ENCODE measurements at places on chromosomes 7 and 10.
A peak's percentile ranks its signal among the peaks of the same experiment; 100 is the strongest.

GRCh38 chr10:93622942-93623341, 10.6 kb downstream of the PDE6C start:
- DNase-seq = no peak

GRCh38 chr10:3482200-3482993, 302.6 kb downstream of the KLF6 start:
- DNase-seq = peak; percentile 97

- DNase-seq = no peak
These were observed 27.8 kb upstream of the WDFY4 start for GRCh38 chr10:48656914-48657305.

GRCh38 chr7:67894746-67895145, 898.1 kb downstream of the TYW1 start:
- DNase-seq = no peak

- DNase-seq = no peak
These were observed 45.0 kb downstream of the PALD1 start for GRCh38 chr10:70523549-70523948.

DNA sequence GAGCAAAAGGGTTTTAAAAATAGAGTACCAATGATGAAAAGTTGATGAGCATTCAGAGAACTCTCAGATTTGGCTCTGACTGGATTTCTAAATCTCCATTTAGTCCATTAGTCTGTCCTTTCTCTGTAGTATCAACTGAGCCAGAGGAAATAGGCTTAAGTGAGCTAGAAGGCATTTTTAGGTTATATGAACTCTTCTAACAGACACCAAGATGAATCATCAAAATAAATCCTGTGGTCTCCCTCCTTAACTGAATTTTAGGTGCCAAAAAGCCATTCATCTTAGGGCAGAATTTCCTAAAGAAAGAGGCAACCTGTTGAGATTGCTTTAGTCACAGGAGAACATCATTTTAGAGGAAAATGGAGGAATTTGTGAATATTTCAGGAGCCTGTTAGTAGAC, 305.1 kb downstream of the AUTS2 start:
- no peak for DNase-seq

- DNase-seq = no peak
These were observed 87.7 kb downstream of the GFRA1 start for GRCh38 chr10:116185199-116185867.

DNA sequence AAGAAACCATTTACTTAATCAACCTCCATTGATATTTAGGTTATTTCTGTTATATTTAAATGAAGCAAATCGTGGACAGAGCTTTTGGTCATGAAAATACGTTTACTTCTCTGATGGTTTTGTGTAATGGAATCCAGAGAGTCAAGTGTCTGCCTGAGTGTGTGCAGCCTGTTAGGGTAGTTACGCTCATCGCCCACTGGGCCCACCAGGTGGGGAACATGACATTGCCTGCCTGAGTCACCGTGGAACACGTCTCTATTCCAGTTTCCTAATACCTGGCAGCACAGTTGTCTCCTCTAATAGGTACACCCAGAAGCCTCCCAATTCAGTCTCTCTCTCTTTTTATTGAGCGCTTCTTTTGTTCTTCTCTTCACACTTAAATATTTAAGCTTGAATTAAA, 91.0 kb downstream of the ADCY1 start:
- no peak for DNase-seq

GRCh38 chr10:79378383-79378646, 31.0 kb downstream of the PPIF start:
- no peak for DNase-seq

- no peak for DNase-seq
These were observed 6.5 kb upstream of the ERLIN1 start for GRCh38 chr10:100192350-100192749.

GRCh38 chr10:73093922-73094850, 2.5 kb downstream of the P4HA1 start:
- DNase-seq = no peak

- no peak for DNase-seq
These were observed 153.3 kb downstream of the WDR37 start for GRCh38 chr10:1209355-1209979.

GRCh38 chr7:70649323-70649722, 482.6 kb upstream of the GALNT17 start:
- no peak for DNase-seq

DNA sequence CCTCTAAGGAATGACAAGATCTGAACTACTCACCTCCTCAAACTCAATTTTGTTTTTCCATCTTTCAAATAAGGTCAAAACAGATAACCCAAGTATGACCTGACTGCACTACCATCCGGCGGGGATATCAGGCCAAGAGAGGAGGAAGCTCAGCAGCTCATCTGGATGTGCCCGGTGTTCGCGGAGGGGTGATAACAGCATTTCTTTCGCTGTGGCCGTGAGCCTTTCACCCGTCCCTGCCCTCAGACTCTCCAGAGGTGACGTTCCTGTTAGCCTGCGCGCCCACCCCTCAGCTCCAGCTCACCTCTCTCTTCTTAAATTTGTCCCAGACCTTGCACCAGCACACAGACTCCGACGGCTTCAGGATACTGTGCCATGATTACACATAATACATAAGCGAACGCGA, 526 bp downstream of the ZNF248 start:
- DNase-seq = no peak

GRCh38 chr7:2979201-2979631, 64.5 kb downstream of the CARD11 start:
- DNase-seq = no peak

GRCh38 chr7:79282070-79282694, 171.3 kb downstream of the MAGI2 start:
- DNase-seq = no peak

DNA sequence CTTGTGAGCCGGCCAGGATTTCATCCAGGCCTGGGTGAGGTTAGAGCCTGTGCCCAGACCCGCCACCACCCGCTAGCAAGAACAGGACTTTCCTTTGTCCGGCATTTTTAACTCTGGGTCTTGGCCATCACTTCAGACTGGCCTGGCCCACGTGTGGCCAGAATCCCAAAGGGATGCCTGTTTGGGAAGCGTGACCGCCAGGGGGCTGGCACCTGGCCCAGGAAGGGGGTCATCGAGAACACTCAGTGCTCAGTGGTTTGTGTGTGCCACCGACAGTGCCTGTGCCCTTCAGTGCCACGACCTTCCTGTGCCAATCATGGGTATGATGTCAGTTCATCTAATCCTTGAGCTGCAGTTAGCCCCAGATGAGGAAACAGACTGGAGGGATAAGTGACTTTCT, 85.0 kb downstream of the ZMIZ1 start:
- no peak for DNase-seq

DNA sequence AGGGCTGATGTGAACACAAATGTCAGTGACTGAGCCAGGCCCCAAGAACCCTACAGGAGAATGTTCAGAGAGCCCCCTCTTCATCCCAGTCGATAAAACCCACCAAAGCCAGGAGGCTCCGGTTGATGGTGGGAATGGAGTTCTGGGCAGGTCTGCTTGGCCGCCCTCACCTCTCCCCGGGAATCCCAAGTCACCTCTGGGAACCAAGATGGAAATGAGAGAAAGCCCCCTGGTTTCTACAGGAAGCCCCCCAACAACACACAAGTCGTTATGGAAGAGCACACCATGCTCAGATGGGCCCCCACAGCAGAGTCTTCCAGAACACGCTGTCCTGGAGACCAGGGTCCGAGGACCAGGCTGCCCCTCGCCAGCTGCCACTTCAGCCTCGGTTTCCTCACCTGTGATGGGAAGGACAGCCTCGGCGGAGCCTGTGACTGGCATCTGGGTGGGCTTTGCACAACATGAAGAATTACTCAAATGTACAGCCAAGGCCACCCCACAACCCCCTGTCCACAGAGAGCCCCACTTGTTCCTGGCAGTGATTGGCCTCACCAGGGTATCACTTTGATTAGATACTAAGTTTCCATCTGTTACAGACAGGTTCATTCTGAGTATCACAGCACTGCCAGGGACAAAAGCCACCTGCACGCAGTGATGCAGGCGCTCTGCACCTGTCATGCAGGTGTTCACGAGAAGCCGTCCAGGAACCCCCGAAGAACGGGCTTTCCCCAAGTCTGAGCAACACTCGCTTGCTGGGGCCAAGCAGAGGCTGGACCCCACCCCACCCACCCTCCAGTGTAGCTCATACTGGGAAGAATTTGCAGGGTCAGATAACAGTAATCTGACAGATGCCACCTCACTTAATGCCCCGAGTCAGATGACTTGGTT, 57.6 kb downstream of the MKI67 start:
- no peak for DNase-seq

GRCh38 chr7:2527505-2528467, 8.2 kb downstream of the LFNG start:
- no peak for DNase-seq

- DNase-seq = no peak
These were observed 102.8 kb downstream of the DYNC2I1 start for GRCh38 chr7:158959021-158959717.

DNA sequence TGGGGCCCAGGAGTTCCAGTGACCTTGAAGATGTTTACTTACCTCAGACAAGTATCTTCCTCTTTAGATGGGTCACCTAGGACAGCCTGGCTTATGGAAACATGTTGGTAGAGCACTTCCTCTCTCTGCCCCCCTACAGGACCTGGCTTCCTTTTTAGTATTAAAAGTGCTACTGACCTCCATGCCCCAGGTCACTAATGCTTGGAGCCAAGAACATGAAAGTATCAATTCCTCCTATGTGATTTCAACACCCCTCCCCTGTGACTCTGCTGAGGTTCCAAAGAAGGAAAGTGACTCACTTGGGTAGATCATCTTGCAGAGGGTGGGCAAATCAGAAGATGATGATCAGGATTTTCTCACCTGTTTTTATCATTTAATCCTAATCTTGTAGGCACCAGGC, 125.3 kb upstream of the CCDC6 start:
- DNase-seq = no peak

DNA sequence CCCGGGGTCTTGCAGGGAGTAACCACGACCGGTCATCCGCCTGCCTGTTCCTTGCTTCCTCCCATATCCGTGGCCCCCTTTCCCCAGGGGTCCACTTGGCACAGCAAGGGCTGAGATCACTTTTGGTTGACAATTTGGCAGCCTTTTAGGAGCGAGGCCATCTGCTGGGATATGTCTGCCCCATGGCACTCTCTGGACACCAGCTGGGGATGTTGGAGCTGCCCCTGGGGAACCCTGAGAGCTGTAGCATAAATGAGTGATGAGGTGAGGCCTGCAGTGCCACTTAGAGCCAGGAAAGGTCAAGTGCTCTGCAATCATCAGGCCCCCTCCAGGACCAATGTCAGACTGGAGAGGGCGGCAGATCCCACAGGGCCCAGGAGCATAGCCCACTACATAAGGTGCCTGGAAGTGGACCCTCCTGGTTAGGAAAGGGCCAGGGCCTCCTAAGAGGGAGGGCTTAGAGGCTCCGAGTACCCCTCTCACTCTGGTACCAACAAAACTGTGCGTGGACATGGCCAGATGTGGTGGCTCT, 92.1 kb downstream of the HIP1 start:
- no peak for DNase-seq

DNA sequence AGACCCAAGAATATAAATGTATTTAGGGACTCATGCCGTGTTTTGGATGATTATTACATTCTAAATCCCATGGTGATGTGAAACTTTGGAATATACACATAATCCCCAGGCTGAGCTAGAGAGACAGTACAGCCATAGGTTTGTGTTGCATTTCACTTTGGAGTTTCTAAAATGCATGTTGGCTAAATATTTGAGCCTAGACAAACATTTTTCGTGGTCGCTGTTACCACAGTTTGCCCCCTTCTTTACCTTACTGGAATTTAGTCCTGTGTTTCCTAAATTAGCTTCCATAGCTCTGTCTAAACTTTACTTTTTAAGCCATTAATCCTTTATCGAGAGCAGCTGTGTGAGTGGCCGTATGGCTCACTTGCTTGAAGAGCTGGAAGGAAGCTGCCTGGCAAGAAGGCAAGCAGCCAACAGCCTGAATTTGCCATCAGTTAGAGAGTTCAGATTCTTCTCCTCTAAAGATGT, 192.0 kb downstream of the BICC1 start:
- DNase-seq = no peak

DNA sequence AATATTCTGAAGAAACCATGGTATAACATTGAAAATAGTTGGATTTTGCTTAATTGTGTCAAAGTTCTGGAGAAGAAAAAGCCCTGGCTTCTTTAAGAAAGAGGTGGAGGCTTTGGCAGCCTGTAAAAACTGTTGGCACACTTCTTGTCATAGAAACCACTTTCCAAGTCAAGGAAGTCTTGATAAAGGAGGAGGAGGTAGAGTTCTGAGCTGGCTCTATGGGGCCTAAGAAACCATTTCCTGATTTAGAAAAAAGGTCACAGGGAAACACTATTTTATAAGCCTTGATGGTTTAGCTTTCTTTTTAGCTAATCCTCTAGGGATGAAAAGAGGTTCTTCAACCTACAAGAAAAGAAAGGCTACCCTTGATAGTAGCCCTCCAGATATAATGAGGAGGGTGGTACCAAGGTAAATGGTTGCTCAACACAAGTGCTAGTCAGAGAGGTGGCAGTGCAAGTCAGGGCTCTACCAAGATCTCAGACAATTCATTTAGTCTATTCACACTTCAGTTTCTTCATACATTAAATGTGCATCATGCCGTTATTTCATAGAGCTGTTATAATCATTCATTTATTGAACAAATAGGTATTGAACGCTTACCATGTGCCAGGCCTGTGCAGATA, 346.9 kb downstream of the RNLS start:
- no peak for DNase-seq

DNA sequence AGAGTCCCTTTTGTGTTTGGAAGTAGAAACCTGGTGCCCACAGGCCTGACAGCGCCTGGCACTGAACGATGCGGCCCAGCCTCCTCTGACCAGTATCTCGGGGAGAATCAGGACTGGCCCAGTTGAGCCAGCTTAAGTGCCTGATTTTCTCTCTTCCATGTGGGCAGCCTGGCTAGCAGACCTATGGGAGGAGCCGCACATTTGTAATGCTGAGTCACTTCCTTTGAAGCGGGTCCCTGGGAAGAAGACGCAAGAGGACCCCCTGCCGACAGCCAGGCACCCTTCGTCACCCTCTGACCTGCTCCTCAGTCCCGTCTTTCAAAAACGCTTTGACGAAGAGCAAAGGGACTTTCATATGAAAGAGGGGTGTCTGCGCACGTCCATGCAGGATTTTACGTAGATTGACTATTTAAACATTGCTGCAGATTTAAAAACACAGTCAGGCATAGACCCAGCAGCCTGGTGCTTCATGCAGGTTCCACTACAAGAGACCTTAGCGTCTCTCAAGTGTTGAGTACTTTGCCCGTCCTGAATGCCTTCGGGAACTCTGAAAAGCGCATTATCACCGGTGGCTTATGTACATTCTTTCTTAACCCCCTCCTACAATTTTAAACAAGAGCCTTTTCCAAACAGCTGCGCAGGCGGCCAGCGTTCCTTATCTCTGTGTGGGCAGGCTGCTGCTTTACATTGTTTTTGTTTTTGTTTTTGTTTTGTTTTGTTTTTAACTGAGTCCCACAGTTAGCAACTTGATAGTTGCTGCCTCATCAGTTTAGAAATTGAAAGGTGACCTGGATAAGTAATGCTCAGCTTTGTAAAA, 36.5 kb upstream of the AP5Z1 start:
- DNase-seq = no peak

All from foreskin keratinocyte (primary cell).